ENCODE measurements at places on chromosomes 6 and 20.
A peak's percentile ranks its signal among the peaks of the same experiment; 100 is the strongest.

- no peak for DNase-seq
Observed at GRCh38 chr6:144131248-144131709, 19.0 kb upstream of the STX11 start.

- DNase-seq, result no peak
Observed at GRCh38 chr20:33881989-33882388, 70.8 kb downstream of the CHMP4B start.

- no peak for DNase-seq
Observed at GRCh38 chr6:156021746-156022396, 566.2 kb upstream of the NOX3 start.

DNA sequence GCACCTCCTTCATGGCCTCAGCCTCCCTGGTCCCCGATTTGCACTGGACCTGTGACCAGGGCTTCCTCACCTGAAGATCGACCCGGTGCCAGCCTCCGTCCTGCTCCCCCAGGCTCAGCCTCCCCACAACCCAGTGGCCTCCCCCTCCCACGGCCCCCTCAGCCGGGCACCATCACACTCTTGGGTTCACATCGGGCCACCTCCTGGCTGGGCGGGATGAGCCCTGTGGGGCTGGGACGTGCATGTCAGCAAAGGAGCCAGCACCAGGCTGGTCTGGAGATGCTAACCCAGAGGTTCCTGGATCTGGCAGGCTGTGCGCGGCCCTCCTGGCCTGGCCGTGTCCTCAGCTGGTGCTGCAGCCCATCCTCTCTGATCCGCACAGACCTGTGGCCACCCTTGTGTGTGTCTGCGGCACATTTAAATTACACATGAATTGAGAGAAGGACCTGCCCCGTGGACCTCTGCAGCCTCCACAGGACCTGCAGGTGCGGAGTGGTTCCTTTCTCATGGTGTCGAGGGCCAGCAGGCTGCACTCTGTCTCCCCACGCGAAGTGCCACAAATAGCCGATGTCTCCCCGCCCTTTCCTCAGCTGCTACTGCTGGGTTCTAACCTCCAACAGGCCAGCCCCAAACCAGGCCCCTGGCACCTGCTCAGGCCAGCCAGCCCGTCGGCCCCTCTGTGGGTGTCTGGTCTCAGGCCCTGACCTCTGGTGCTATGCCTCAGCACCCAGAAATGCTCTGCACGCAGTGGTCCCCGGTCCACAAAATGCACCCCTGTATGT is 237.5 kb downstream of the ERMARD start:
- no peak for DNase-seq

- DNase-seq, result no peak
Observed at GRCh38 chr20:12255461-12255970, 337.8 kb downstream of the BTBD3 start.

- no peak for DNase-seq
Observed at GRCh38 chr6:162070639-162071038, 656.9 kb downstream of the PRKN start.

GRCh38 chr6:143357152-143357551 is 93.3 kb downstream of the ADAT2 start:
- DNase-seq, result no peak

DNA sequence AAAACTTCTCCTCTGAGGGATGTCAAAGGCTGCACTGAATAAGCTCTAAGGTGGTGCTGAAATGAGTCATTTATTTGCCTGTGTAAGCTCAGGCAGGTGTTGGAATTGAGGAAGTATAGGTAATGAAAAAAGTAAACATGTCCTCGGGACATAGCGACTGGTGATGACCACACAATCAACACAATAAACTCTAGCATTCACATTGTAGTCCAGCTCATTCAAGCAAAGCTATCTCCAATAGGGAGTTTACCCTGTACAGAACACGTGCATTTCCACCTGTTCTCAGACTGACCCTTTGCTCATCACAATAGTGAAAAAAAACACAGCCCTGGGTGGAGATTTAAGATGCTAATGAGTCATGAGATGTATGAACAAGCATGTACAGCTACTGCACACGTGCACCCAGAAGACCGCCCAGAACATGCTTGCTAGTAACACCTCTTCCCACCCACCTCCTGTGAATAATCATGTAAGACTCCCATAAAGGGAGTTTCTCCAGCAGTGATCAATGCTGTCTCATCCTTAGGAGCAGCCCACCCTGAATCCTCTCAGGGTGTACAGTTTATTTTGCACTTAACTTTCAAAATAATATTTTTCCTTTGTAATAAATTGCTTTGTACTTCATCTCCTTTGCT is 33.0 kb upstream of the POU5F1 start:
- peak; percentile 85 for DNase-seq

DNA sequence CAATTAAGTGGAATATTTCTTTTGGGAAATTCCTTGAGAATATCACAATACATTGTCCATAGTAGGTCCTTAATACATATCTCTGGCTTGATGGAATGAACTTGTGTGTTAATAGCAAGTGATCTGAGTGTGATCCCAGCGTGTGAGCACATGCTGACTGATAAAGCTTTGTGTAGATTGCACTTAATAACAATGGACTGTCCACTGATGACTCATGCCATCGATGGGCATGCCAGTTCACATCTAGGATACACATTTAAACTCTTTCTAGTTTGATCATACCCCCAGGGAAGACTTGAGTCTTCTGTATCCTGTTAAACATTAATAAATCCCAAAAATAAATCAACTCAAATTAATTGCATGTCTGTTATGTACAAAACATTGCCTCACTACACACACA is 454.3 kb upstream of the SPTLC3 start:
- DNase-seq, result no peak

DNA sequence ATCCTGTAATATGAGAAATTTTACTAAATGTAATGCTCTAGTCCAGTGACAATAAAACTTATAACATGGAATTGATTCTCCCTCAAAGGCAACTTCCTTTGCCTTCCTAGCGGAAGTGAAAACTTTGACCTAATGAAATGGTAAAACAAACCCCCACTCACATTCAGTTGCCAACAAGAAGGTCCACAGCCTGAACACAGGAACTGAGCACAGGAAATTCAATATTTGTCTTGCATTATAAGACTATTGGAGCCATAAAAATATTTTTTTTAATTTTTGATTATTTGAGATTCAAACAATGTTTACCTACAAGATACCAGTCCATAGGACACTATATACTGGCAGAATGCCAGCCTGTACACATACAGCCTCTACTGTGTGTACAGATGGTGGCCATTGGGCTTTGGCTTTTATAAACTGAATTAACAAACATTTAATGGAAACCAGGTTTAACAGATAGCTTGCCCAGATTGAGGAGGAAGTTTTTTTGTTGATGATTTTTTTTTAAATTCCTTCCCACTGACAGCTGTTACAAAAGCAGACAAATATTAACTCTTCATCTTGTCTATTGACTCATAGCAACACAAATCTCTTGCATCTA is 481.5 kb upstream of the JAG1 start:
- DNase-seq, result no peak

DNA sequence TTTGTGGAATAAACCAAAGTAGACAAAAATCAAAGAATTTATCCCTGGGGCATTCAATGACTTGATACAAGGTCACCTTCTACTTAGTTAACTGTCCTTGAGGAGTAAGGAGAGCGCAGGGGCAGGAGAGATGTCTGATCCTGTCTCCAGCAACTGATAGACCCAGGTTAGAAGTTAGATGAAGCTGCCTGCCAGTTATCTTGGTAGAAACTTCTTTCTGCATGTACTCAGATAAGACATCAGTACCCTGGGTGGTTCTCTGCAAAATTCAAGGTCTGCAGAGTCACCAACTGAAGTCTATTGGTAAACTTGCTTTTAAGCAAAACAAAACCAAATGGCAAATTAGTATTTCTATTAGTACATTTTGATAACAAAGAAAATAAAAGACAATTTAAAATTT is 2.7 kb downstream of the SGK1 start:
- DNase-seq, result no peak

GRCh38 chr20:54044156-54044555 is 26.2 kb downstream of the BCAS1 start:
- no peak for DNase-seq

DNA sequence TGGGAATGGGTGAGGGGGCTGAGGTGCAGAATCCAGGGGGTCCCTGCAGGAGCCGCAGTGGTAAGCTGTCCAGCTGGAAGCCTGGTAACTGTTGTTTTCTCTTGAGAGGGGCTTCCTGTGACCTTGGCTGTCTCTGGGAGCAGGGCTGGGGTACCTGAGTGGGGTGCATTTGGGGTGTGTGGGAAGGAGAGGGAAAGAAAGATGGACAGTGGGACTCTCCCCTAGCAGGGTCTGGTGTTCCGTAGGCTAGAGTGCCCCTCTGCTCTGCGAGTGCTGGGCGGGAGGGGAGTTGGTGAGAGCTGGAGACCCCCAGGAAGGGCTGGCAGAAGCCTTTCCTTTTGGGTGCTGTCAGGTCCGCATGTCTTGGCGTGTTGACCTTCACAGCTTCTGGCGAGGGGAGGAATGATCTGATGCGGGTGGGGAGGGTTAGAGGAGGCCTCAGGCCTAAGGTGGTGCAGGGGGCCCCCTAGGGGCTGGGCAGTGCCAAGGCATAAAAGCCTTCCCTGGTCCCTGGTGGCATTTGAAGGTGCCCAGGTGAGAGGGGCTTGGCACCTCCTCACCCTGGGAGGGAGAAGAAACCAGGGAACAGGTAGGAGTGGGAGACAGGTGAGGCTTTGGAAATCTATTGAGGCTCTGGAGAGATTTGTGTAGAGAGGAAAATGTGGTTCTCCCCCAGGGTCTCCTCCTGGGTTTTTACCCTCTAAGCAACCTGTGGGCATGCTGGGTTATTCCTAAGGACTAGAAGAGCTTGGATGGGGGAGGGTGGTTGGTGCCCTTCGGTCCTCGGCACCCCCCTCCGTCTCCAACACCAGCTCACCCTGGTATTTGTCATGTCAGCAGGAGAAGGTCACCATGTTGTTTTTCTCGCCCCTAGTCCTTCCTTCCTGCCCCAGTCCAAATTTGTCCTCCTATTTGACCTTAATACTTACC is 3.3 kb downstream of the VEGFA start:
- DNase-seq, result peak; percentile 85

GRCh38 chr6:101181006-101181405 is 212.5 kb upstream of the GRIK2 start:
- DNase-seq, result no peak

- DNase-seq, result no peak
Observed at GRCh38 chr6:34938268-34938667, 49.2 kb downstream of the ANKS1A start.

- DNase-seq, result no peak
Observed at GRCh38 chr20:15446373-15446772, 1109.0 kb upstream of the FLRT3 start.

DNA sequence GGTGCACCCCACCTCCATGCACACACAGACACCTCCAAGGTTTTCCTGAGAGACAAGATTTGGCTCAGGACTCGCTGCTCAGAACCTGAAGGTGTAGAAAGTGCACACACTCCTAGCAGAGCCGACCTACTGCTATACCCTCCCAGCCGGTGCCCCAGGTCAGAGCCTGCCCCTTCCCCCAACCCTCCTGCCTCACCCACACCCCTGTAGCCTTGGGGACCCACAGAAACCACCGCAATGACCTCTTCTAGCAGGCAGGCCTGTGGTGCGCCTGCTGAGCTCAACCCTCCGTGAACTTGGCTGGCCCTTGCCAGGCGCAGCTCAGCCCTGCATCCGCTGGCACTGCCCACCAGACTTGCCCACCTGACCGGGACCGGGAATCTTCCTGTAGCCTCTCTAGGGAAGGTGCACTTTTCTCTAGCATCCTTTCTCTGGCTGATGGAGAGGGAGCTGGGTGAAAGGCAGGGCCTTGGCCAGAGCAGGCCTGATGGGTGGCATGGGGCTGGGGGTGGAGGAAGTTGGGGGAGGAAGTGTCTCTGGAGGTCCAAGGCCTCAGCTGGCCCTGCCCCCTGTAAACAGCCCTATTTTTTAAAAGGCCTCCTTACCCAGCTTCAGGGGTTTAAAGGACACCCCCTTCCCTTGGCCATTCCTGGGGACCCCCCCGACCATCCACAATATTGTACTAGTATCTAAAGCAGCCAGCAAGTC is 36.9 kb upstream of the SLCO4A1 start:
- no peak for DNase-seq

- DNase-seq, result no peak
Observed at GRCh38 chr6:63395381-63395780, 75.6 kb upstream of the LGSN start.

DNA sequence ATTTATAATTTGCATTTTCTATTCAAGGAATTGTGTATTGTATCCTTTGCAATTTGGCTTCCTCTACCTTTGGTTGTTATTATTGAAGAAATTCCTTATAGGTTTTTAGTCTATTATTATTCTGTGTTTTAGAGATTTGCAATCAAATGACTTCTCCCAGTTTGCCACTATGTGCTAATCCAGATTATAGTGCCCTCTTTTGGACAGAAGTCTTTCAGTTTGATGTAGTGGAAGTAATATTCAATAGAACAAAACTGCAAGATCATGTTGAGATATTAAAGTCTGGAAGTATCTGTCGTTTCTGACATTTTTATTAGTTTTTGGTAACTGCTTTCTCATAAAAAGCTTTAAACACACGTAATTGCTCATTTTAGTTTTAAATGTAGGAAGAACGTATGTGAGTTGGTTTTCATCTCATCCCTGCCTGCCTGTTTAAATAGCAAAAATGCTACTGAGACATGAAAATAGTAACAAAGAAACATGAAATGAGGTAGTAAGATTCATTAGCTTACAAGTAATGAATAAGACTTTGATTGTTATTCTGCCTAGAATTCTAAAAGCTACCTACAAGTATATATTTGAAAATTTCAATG is 72.8 kb downstream of the RTN4IP1 start:
- DNase-seq, result peak; percentile 36

GRCh38 chr6:145047891-145048290 is 687.4 kb downstream of the EPM2A start:
- no peak for DNase-seq

GRCh38 chr6:57040011-57040410 is 6.5 kb upstream of the KIAA1586 start:
- no peak for DNase-seq

GRCh38 chr20:32984196-32984595 is 20.0 kb downstream of the SUN5 start:
- DNase-seq, result no peak

DNA sequence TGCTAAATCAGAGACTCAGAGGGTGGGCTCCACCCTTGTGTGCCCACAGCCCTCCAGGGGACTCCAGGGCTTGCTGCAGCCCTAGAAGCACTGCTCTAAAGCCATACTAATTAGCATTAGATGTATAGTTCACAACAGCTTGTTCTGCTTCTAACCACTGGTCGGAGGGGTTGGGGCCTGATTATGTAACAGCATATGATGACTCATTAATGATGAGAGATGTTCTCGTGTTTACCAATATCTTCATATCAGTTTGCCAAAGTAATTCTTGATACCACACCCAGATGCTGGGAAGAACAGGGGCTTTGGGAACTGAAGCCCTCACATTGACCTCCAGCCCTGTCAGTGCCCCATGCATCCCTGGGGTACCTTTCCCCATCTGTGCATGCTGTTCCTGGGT is 104.1 kb upstream of the FOXA2 start:
- no peak for DNase-seq

GRCh38 chr6:42429042-42429585 is 22.6 kb downstream of the TRERF1 start:
- no peak for DNase-seq
